ENCODE measurements at places on chromosomes 12 and 14.

DNA sequence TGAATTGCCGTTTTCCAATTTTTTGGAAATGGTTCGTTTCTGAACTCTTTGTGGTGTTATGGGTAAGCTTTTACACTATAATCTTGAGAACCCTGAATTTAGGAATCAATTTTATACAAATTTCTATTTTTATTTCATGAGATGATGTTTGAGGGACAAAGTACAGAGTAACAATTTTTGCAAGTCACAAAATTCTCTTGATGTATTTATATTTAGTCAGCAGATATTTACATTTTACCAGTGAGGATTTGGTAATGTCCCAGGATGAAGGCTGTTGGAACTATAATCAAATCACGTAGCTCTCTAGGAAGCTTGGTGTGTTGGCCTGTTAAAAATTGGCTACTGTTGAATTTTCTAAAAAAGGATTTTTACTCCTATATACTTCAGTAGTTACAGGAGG, 24.2 kb downstream of the GPATCH2L start:
- DNase-seq = no peak

DNA sequence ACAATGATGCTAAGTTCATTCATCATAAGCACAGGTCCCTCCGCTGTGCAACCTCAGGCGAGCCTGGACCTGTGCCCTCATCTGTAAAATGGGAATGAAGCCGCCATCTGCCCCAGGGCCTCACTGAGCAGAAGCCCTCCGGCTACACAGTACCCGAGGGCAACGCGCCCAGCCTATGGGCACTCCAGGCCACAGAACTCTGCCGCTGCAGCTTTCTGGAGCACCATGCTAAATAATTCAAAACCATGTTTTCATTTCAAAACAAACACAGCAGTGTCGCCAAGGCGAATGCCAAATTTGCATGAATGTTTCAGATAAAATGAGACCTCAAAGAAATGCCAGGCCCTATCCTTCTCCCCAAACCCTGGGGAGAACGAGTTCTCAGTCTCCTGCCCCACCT, 4.0 kb downstream of the NCOR2 start:
- no peak for DNase-seq

DNA sequence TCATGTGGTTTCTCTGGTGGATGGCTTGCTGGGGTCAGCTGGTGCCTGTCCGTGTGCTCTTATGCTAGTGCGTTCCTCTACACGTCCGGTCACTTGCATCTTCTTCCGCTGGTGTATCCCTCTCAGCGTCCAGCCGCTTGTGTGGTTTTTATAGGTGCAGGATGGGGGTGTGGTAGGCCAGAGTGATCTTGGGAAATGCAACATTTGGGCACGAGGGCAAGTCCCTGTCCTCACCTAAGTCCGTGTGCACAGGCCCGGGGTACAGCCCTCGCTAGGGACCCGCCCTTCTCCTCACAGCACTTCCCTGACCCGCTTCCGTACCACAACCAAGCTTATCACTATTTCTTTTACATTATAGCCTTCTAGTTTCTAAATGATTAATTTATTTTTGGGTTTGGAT, 17.3 kb downstream of the RERGL start:
- DNase-seq = no peak

GRCh38 chr14:101600891-101601605, 39.8 kb downstream of the DIO3 start:
- DNase-seq = no peak

GRCh38 chr12:94230357-94230905, 82.1 kb downstream of the PLXNC1 start:
- DNase-seq = no peak

DNA sequence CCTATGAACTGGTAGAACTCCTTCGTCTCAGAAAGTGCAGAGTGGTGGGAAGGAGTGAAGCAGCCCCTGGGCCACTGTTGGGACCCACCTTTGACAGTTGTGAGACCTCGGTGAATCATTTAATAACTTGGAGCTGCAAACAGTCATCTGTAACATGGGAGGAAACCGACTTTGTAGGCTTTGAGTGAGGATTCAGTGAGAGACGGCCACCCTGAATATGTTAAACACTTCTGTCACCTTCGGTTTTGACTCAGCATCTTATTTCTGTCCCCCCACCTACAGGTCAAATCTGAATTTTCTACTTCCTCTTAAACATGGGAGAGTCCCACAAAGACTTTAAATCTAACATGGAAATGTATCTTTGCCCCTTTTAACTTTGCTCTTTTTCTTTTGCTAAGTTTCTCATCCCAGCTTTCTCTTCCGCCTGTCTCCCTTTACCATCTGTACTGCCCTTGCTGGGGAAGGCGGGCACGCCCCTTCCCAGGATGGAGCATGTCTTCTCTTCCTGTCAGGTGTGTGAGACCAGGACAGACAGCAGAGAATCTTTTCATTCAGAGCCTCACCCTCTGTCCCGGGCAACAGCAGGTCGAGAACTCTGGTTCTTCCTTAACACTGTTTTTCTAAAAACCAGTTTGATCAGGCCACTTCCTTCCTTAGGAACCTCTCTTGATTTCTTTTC, 37.1 kb downstream of the ZC3H14 start:
- no peak for DNase-seq

DNA sequence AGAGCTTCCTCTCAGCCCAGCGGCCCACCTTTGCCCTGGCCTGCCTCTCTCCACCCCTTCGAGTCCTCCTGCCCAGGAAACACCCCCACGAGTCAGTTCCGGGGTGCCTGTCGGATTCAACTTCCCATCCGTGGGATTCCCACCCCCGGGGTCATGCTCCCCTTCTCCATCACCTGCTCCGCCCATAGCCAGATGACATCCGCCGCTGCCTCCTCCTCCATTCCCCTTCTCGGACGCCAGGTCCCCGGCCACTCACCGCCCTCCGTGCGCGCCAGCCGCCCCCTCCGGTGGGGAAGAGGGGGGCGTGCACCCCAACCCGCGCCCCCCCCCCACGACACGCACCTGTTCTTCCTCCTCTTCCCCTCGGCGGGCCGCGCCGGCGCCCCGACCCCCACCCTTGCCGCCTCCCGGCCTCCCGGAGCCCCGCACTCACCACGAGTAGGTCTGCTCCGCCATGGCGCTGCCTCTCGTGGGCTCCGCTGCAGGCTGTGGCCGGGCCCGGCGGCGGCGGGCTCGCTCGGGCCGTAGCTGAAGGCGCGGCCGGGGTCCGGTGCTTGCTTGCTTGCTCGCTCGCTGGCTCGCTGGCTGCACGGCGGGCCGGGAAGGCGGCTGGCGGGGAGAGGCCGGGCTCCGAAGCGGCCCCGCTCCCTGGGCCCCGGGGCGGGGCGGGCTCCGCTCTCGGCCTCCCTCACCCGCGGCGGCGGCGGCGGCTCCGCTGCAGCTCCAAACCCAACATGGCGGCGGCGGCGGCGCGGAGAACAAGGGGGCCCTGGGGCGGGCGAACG, 554 bp downstream of the SPPL3 start:
- DNase-seq = no peak
